DMS153 (cell line): ENCODE measurements at places on chromosomes 11 and 22.
A peak's percentile ranks its signal among the peaks of the same experiment; 100 is the strongest.

DNA sequence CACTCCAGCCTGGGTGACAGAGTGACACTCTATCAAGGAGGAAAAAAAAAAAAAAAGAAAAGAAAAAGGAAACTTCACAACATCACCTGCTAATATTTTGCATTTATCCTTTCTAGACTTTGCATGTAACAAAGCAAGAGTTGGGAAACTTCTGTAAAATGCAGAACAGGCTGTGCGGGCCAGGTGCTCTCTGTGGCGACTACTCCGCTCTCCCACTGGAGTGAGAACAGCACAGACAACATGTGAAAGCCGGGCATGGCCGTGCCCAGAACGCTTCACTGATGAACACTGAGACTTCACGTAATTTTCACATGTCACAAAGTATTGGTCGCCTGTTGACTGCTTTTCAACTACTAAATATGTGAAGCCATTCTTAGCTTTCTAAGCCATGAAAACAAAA lies 15.5 kb upstream of the TESMIN start:
- no peak for DNase-seq

- DNase-seq = no peak
These were observed 25.6 kb downstream of the APLP2 start for GRCh38 chr11:130095326-130095725.

DNA sequence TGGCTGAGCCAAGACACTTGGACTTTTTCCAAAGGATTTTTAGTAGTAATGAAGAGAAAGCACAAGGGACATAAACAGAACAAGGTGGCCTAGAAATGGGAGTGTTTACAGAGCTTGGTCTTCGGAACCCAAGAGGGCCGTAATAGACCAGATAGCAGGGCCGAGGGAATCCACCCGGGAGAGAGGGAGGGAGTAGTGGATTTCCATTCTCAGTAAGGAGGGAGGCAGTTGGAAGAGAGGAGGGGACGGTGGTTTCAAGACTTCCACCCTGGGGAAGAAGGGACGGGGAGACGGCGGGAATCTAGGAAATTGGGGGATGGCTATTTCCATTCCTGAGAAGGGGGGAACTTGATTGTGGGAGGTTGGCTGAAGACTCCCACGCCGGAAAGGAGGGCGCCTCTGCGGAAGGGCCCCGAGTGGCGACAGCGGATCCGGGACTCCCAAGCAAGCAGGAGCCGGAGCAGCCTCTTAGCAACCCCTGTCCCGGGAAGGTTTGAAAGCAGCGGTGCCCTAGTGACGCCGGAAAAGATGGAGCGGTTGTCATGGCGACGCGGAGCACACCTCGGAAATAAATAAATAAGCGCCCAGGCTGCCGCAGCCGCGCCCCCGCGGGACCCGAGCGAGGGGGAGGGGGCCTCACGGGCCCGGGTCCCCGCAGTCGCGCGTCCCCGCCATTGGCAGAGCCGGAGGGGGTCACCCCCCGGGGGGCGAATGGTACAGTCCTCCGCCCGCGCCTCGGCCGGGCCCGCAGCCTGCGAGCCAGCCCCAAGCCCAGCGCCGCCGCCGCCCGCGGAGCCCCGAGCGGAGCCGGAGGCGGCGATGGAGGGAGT lies 31.6 kb downstream of the EIF3F start:
- no peak for DNase-seq

GRCh38 chr22:37248251-37248650 lies 4.2 kb upstream of the RAC2 start:
- no peak for DNase-seq

- no peak for DNase-seq
These were observed 23.4 kb downstream of the LRP4 start for GRCh38 chr11:46894961-46895360.

- peak; percentile 85 for DNase-seq
These were observed 18.0 kb upstream of the IL17REL start for GRCh38 chr22:50030297-50031188.

GRCh38 chr11:119809346-119809745 lies 80.3 kb upstream of the NECTIN1 start:
- DNase-seq = no peak

- no peak for DNase-seq
These were observed 879.3 kb downstream of the DLG2 start for GRCh38 chr11:84747871-84748270.

- no peak for DNase-seq
These were observed 65.3 kb downstream of the ABTB2 start for GRCh38 chr11:34292546-34292945.

DNA sequence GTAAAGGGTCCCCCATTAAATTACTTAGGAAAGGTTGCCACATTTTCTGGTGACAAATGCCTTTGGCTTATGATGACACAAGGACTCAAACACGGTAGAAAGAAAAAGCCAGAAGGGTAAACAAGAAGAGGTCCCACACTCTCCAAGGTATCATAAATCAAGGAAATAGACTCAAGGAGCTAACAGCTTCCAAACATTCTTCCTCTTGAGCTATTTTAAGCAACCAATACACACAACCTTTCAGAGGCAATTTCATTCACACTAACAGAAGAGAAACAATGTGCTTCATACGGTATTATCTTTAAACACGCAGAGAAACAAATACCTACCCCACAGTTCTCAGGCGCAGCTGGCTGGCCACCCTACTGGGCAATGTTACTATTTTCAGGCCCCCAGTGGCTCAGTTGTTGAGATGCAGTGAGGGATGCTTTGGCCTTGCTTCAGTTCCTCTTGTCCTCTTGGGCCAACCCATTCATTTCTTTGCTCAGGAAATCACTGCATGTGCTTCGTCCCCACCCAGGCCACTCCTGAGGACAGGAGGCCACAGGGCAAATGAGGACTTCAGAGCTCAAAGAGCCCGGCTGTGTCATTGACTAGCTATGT lies 15.8 kb downstream of the ABTB2 start:
- no peak for DNase-seq

- DNase-seq = no peak
These were observed 3.4 kb downstream of the CD82 start for GRCh38 chr11:44568658-44569473.

DNA sequence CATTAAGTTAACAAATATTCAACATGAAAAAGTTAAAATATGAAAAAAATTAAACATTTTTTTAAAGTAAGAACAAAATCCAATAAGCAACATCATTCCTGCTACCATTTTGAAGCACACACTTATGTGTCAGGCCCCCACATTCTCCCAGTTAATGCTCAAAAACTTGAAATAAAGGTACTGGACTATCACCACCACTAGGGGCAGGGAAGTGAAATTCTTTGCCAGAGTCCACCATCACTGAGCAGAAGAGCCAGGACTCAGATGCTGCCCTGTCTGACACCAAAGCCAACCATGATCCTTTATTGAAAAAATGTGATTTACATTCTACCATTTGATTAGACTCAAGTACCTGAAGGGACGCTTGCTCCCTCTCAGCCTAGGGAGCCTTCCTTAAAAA lies 39.1 kb downstream of the PITPNB start:
- no peak for DNase-seq

DNA sequence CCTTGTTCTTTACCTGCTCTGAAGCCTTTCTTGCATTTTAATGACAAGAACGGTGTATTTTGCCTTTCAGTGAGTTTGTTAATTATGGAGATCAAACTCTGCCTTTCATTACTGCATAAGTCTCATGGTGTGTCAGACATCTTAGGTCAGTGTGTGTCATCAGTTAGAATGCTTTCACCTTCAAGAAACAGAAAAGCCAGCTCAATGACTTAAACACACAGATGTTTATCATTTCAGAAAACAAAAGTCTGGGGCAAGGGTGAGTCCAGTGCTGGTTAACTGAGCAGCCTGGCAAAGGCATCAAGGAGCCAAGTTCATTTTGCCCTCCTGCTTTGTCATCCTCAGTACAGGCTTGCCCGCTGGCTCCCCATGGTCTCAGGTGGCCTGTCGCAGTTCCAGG lies 54.5 kb downstream of the PACS1 start:
- no peak for DNase-seq

GRCh38 chr22:17161991-17162390 lies 2.9 kb upstream of the HDHD5 start:
- DNase-seq = no peak

DNA sequence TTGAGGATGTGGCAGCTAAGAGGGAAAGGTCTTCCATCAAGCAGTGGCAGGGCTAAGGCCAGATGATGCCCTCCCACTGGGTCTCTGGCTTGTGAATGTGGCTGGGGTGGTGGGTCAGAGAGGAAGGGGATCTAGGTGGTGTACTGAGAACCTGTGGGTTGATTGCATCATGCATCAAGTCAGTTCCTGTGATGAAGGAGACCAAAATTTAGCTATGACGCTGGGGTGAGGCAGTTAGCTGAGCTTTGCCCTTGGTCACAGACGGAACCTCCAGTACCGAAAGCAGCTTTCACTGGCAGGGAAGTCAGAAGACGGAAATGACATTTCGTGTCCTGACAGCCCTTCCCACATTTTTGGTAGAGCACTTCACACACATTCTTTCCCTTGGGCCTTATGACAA lies 20.7 kb downstream of the ATG16L2 start:
- DNase-seq = no peak

DNA sequence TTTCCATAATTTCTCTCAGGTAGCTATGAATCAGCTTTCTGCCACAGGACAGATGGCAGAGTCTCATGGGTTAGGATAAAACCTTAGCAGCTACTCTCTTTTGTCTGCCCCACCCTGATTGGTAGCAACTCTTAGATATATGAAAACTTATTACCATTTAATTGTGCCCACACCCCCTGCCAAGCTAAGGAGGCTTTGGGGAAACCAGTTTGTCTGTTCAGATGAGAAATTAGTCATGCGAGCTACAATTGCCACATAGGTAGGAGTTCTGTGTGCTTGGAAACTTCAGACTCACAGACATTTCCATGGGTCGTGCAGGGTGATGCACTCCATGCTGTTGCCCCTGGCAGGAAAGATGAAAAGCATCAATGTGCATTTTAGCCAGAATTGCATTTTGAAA lies 39.9 kb downstream of the CD44 start:
- no peak for DNase-seq

GRCh38 chr11:112156956-112157766 lies 6.7 kb downstream of the IL18 start:
- DNase-seq = peak; percentile 28

DNA sequence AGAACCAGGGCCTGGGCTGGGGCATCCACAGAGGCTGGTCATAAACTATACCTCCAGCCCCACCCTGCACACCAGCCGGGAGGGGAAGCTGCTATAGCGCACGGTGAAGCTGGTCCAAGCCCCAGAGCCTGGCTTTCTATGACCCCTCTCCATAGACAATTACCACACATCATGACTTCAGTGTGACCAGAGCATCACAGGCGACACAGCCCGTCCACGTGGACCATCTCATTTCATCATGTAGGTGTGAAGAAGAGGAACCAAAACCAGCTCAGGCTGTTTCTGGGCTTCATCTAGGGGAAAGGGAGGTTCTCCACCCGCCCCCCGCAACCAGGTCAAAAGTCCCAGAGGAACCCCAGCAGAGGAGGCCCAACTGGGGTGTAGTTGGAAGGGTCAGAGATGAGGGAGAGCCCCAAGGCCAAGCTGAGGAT lies 3.0 kb downstream of the CXCR5 start:
- no peak for DNase-seq

- DNase-seq = no peak
These were observed 8.0 kb downstream of the IL10RA start for GRCh38 chr11:117993988-117994745.

GRCh38 chr11:84292006-84292405 lies 1005.8 kb upstream of the CCDC90B start:
- no peak for DNase-seq

DNA sequence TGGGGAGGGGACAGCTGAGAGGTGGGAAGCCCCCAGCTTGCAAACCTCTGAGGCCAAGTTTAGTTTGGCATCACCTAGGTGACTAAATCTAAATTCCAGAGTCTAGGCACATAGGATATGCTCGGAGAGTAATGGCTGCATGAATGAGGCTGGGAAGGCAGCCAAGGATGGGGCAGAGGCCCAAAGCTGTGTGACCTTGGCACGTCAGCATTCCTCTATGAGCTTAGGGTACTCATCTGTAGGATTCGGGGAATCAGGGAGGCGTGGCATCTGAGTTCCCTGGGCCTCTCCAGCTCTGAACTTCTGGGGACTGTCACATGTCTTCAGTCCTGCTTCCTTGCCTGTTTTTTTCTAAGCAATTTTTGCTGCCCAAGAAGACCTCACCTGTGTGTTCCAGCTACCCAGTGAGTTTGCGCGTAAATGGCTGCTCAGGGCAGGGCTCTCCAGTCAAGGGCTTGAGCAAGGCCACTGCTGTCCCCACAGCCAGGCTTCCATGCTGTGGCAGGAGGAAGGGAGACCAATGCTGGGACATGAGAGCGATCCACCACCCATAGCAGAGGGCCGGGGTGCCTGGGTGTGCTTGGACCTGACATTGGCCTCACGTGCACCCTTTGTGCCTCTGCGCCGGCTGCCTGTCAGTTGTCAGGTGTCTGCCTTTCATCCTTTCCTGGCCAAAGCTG lies 13.9 kb downstream of the DAGLA start:
- DNase-seq = peak; percentile 57

- no peak for DNase-seq
These were observed 124.0 kb downstream of the FEZ1 start for GRCh38 chr11:125372088-125372487.

DNA sequence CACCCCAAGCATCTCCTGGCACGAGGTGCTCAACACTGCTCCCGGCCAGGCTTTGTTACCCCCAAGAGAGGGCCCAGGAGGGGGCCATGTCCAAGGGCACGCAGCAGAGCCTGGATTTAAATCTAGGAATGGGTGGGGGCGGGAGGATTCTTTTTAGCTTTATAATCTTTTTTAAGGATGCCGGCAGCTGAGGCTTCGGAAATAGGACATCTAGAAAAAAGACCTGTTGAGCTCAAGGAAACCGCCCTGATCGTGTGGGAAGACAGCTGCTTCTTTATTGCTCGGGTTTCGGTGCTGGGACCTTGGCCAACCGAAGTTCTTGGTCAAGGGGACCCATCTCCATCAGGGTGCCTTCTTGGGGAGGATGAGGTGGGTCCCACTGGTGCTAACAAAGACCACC lies 317.9 kb downstream of the CTTN start:
- DNase-seq = no peak

GRCh38 chr22:45598596-45599217 lies 72.9 kb upstream of the ATXN10 start:
- no peak for DNase-seq

- DNase-seq = no peak
These were observed 42.2 kb upstream of the CYP2D6 start for GRCh38 chr22:42172773-42173172.

DNA sequence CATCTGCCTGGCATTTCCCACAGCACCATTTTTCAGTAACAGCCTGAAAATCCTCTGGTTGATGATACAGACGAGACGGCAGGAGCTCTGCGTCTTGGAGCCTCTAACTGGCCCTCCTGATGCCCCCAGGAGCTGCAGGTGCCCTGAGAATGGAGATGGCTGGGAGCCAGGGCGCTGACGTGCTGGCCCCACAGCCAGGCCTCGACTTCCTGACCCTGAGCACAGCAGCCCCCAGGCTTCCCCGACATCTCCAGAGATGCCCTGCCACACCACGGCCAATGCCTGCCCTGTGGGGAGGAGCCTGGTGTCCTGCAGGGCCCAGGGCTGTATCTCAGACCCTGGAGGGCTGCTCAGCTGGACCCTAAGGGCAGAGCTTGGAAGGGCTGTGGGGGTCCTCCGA lies 21.5 kb downstream of the TOLLIP start:
- DNase-seq = no peak
